ENCODE measurements at places on chromosomes 16 and 17.

DNA sequence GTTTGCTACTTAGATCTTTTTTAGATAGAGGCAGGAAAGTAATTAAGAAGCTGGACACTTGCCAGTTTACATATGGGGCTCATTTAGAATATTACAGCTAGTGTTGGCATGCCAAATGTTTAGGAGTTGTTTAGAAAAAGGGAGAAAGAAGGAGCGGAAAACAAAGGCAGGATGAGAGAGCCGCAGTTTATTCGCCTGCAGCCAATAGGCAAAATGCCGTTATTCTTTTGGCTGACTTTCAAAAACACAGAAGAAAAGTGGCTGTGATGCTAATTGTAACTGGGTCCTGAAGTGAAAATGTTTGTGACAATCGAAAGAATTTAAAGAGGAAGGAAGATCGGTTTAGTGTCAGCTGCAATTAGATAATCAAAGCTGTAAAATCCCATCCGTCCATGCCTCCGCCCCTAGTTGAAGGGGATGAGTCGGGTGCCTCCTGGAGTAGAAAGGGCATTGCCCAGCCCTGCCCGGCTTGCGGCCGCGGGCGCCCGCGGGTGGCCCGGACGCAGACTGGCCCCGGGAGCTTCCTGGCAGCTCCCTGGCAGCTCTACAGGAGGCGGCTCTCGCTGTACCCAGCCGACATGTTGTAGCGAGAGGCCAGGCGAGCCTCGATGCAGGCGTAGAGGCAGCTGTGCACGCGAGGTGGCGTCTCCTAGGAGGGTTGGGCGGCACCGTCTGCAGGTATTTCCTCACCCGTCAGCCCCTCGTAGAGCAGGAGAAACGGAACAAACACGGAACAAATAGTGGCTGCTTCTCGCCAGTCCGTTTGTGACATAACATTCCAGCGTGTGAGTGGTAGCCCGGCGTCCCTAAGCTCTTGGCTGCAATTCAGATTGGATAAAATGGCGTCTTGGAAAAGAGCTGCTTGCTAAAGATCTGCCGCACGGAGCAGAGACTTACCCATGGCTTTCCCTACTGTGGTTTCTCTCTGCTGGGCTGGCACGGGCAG lies 82.2 kb downstream of the TNRC6C start:
- peak; percentile 71 for DNase-seq

- no peak for DNase-seq
Observed at GRCh38 chr17:80962356-80963329, 29.0 kb upstream of the CHMP6 start.

DNA sequence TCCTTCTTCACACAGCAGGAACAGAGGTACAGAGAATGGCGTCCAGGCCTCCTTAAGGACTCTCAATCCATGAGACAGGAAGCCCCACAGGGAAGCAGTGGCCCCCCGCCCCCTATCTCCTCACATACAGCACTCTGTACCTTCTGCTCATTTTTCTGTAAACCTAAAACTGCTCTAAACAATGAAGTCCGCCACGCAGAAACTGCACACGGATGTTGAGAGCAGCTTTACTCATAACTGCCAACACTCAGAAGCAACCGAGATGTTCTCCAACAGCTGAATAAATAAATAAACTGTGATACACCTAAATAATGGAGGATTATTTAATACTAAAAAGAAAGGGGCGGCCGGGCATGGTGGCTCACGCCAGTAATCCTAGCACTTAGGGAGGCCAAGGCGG lies 9.9 kb downstream of the TBC1D16 start:
- no peak for DNase-seq

GRCh38 chr17:46125831-46126230 lies 67.4 kb downstream of the KANSL1 start:
- no peak for DNase-seq

- DNase-seq = no peak
Observed at GRCh38 chr16:60127196-60127595, 1393.1 kb upstream of the GOT2 start.

- no peak for DNase-seq
Observed at GRCh38 chr16:85249418-85250146, 137.3 kb upstream of the CIBAR2 start.

- DNase-seq = no peak
Observed at GRCh38 chr17:58534901-58535421, 20.5 kb upstream of the MTMR4 start.

DNA sequence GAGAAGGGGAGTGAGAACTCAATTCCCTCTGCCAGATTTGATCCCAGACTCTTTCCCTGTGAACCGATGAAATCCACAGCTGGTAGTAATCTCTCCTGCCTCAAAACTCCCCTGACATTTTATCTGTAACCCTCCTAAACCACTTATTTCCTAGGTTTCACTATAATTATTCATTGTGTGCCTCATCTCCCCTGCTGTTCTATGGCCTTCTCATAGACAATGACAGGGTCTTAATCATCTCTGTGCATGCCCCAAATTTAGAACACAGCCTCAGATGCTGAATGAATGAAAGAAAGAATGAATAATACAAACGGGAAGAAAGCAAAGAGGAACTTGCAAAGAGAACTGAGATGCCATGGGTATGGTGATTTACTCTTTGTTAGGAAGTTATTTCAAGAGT lies 451.1 kb downstream of the HS3ST3B1 start:
- no peak for DNase-seq

DNA sequence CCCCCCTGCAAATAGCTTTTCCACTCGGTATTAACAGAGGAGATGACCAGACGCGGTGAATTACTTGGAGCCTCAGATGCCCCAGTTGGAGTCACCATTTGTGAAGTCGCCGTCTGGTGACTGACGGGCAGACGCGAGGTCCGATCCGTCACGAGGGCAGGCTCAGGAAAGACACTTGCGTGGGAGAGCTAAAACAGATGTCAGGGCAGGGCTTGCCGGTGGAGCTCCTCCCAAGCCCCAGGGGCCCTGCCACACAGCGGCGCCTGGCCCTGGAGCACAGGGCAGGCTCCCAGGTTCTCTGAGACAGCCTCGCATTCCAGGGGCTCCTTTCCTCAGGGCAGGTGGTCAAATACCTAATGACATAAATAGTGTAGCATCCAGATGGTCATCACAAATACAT lies 348.3 kb downstream of the C16orf95 start:
- DNase-seq = no peak

GRCh38 chr16:65728167-65728566 lies 606.3 kb upstream of the CDH11 start:
- DNase-seq = no peak

GRCh38 chr17:9199571-9200551 lies 178.6 kb downstream of the NTN1 start:
- DNase-seq = no peak

DNA sequence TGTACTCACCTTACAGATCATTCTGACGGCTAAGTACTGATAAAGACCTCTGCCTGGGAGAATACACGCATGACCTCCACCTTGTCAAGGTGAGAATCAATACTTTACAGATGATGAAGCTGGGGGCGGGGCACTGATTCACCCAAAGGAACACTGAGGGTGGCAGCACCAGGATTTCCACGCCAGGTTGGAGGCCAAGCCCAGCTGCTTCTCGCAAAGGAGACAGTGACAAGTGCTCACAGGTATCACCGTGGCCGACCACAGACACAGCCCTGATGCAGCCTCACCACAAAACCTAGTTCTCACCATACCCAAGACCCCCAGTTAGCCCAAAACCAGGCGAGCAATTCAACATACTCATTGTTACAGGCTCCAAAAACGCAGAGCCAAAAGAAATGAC lies 434.2 kb downstream of the SOX9 start:
- no peak for DNase-seq

GRCh38 chr17:72034000-72034399 lies 86.8 kb upstream of the SOX9 start:
- DNase-seq = no peak

GRCh38 chr16:86514481-86515376 lies 4.4 kb downstream of the FOXF1 start:
- DNase-seq = no peak

GRCh38 chr17:36994438-36994837 lies 45.7 kb downstream of the AATF start:
- DNase-seq = no peak

Measured in B cell (primary cell).